ENCODE measurements at places on chromosomes 2 and 18.

GRCh38 chr18:47906408-47906807 lies 24.1 kb downstream of the SMAD2 start:
- DNase-seq = no peak

GRCh38 chr2:3585261-3586109 lies 9.4 kb upstream of the COLEC11 start:
- no peak for DNase-seq

DNA sequence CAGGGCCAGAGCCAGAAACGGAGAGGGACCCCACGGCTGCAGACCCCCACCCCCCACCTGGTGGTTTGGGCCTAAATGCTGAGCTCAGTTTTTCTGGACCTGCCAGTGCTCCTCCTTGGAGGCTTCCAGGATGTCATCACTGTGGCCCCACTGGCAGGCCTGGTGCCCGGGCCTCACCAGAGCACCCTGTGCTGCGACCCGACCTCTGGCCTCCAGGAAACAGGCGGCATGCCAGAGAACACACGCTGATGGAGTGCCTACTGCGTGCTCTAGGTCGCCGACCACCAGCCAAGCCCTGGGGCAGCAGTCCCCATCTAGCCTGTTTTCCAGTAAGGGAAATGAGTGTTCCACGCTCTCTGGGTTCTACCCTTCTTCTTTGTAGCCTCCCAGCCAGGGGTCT lies 33.8 kb downstream of the HS6ST1 start:
- no peak for DNase-seq

DNA sequence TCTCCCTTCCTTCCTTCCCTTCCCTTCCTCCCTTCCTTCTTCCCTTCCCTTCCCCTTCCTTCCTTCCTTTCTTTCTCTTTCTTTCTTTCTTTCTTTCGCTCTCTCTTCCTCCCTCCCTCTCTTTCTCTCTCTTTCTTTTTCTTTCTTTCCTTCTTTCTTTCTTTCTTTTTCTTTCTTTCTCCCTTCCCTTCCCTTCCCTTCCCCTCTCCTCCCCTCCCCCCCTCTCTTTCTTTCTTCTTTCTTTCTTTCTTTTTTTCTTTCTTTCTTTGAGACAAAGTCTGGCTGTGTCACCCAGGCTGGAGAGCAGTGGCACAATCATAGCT lies 34.8 kb downstream of the GATA6 start:
- DNase-seq = no peak

GRCh38 chr18:35826477-35826876 lies 146.0 kb upstream of the RMP24 start:
- DNase-seq = no peak

DNA sequence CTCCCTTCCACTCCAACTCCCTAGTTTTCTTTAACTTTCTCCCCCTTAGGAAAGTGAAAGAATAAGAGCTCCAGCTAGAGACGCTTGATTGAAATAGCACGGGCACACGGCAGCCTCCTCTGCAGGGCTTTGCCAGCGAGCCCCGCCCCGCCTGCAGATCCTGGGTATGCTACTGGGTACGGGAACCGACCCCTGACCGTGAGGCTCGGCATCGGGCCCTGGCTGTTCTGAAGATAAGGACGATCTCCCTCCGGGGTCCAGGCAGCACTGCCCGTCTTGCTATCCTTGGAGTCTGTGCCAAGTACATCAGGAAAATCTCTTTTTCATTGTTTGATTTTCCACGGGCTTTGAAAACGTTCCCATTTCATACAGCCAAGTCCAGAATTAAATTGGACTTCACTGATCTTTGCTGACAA lies 284.5 kb downstream of the MTX2 start:
- DNase-seq = peak; percentile 57

- no peak for DNase-seq
Measured at GRCh38 chr2:165197346-165197745, 6.5 kb downstream of the SCN3A start.

DNA sequence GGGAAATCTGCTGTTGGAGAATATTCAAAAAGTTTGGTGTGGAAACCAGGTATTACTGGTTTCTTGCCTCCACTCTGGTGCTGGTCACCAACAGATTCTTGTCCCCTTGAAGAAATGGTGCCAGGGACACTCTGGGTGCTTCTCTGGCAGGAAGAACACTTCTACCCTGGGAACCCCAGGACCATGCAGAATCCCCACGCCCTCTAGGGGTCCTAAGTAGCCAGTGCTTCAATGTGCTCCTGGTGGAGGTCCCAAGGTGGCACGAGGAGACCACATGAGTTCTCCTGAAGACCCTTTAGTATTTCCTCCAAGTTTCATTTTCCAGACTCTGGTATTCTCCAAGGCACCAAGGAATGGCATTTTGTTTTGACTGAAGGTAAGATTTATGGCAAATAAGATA lies 380.6 kb downstream of the TSN start:
- DNase-seq = peak; percentile 14

DNA sequence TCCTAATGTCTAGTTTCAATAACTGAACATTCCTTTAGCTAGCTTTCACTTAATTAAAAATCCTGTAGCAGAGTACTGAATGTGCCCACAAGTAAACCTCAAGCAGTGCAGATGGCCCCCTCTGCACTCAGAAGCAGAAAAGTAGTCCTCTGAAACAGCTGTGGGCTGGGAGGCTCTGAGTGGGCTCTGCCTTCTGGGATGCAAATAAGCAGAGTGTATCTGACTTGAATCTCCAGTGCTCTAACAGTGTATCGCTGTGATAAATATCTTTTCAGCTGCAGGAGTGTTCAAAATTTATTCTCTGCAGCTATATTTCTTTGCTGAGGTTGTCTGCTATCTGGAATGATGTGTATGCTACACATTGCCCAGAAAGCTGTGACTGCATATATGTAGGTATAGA lies 44.8 kb upstream of the SYT4 start:
- no peak for DNase-seq

GRCh38 chr2:200483729-200484198 lies 26.1 kb downstream of the KCTD18 start:
- no peak for DNase-seq

DNA sequence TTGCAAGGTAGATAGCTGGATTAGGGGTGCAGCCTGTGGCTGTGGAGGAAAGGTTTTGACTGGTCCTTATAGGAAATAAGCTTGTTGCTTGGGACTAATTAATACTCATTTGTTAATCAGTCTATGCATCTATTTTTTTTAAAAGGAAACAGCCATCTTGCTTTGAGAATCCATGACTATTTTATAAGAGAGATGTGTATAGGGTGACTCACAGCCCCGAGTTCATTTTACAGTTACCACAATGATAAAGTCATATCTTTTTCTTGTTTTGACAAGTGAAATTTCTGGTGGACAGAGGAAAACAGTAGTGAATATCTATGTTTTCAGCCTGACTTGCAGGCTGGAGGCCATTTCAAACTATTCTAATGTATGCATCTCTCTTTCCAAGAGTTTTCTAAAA lies 193.5 kb upstream of the CCDC68 start:
- DNase-seq = peak; percentile 31

- DNase-seq = no peak
Measured at GRCh38 chr18:8004792-8005191, 437.7 kb downstream of the PTPRM start.

GRCh38 chr2:205767617-205768016 lies 85.3 kb downstream of the NRP2 start:
- DNase-seq = no peak

DNA sequence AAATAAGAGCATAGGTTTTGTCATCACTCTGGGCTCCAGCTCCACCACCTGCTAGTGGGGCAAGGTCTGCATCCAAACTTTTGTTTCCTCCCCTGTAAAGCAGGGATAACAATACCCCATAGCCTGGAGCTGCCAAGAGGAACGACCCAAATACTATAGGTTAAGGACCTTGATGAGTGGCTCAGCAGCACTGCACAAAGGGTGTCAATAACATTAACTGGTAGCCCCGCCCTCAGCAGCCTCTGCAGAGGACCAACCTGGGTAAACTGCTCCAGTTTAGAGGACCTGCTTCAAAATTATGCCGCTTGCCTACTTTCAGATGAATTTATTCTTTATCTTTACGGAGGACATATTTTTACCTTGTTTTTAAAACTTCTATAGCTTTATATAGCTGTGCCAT lies 65.8 kb upstream of the RIOK3 start:
- DNase-seq = no peak

Measured in HS-5 (cell line).